Colonic mucosa (tissue), 4 donors: ENCODE measurements at places on chromosomes 6 and 20.

GRCh38 chr6:158322400-158322723, 10.1 kb downstream of the TULP4 start:
- DNase-seq: no peak

- no peak for DNase-seq
These were observed 125.9 kb upstream of the CD93 start for GRCh38 chr20:23212011-23212410.

DNA sequence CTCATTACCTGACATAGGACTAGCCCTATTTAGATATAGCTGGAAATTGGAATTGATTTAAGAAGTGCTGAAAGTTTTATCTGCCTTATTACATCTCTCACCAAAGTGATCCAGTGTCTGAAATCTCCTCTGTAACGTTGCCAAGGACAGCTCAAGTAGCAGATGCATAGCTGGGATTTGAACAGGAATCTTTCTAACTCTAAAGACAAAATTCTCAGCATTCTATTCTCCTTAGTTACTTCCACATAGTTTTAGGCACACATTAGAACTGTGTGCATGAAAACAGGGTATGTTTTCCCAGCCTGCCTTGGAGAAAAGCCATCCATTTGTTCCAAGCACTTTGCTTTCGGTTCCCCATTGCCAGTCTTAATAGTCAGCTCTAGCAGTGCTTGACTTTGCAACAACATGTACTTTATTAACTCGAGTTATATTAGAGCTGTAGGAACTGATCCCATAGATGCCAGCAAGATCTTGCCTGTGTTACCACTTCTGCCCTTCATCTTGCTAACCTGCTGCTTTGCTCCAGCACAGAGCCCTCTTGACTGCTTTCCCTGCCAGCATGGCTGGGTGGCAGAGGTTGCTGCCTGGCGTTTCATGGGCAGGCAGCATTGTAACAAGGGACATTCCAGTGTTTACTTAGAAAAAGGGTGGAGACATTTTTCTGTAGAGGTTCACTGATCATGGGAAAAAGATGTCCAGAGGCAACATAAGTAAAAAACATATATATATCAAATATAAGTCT, 56.1 kb upstream of the STMND1 start:
- no peak for DNase-seq

DNA sequence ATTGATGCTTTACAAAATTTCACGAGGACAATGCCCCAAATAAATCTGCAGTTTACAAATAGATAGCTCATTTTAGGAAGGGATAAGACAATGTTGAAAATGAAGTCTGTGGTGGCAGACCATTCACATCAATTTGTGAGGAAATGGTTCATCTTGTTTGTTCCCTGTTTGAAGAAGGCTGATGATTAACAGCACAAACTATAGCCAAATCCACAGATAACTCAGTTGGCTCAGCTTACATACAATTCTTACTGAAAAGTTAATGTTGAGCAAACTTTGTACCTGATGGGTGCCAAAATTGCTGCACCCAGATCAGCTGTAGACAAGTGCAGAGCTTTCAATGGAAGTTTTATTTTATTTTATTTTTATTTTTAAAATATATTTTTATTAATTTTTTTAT, 763.9 kb downstream of the DOK5 start:
- DNase-seq: no peak

- DNase-seq: no peak
These were observed 3.9 kb downstream of the EPM2A start for GRCh38 chr6:145731447-145731846.

DNA sequence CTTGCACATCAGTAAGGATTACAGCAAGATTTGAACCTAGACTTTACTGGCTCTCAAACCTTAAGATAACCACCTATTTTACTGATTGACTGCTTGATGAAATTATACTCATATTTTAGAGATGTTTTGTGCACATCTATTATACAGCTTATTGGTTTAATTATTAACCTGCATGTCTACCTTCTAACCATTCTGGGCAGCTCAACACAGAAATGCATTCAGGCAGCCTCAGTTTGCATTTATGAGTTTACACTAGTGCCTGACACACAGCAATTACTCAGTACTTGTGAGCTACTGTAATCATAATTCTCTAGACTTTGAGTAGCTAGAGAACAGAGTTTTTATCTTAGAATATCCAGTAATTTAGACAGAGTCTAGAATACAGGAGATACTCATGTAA, 273.9 kb upstream of the THEMIS start:
- DNase-seq: no peak

DNA sequence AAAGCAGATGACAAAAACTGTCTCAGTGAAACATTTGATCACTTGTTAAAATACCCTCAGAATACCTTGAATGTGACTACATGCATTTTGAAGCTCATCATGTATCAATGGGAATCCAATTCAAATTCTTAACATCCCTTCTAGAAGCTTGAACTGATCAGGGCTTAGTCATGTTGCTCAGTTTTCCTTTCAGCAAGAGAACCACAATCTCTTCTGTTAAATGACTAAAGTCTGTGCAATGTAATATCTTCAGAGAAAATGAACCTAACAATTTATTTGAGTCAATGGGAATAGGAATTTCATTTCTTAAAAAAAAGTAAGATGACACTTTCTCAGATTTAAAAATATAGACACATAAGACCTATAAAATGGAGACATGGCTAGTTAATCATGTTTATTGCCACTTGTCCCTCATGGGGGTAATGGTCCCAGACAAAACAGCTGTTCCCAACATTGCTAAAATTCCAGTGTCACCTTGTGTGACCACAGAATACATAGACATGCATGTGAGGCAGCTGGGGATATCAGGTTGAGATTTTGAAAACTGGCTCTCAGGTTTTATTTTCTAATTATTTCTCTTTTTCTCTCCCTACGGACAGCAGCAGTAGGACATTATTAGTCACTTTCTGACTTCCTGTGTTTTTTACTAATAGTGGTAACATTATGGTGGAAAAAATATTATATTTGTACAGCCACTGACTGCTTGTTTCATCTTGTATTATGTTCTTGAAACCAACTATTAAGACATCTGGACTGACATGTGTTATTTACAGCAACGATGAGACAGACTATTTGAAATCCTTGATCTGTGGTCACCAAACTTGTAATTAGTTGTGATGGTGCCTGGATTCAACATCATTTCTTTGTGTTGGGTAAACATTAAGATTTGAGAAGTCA, 192.5 kb downstream of the COL9A1 start:
- DNase-seq: no peak

DNA sequence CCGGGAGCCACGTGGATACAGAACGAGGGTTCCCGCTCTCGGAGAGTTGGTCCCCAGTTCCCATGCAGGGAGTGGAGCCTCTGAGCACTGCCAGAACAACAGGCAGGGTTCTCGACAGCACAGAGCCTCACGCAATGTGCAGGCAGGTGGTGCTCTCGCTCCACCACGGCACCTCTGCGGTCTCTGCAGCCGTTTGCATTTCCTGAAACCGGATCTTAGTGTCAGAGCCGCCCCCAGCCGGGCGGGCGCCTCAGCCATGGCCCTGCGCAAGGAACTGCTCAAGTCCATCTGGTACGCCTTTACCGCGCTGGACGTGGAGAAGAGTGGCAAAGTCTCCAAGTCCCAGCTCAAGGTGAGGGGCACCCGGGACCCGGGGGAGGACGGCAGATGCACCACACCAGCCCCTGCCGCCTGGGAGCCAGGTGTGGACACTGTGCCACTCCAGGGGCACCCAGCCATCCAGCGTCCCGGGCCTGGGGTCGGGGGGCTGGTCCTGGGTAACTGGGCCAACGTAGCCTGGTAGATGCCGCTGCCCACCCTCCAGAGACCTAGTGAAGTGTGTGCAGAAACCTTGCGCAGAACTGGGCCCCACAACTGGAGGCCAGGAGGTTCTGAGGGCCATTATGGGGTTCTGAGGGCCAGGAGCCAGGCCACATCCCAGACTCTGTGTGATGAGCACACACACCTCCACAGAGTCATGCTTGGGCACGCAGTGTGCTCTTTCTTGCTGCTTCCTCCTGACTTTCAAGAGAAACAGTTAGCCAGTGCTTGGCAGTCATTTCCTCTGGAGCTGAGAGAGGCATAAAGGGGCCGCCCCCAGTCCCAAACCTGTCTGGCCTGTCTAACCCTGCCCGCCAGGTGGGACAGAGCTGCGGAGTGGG, at the start of gene DEF6:
TSS of gene DEF6 (plus strand) at position 218 of the 881 bp plus-strand sequence. CDS start at position 257, 39 bp downstream.
- peak; percentile 85 for DNase-seq

DNA sequence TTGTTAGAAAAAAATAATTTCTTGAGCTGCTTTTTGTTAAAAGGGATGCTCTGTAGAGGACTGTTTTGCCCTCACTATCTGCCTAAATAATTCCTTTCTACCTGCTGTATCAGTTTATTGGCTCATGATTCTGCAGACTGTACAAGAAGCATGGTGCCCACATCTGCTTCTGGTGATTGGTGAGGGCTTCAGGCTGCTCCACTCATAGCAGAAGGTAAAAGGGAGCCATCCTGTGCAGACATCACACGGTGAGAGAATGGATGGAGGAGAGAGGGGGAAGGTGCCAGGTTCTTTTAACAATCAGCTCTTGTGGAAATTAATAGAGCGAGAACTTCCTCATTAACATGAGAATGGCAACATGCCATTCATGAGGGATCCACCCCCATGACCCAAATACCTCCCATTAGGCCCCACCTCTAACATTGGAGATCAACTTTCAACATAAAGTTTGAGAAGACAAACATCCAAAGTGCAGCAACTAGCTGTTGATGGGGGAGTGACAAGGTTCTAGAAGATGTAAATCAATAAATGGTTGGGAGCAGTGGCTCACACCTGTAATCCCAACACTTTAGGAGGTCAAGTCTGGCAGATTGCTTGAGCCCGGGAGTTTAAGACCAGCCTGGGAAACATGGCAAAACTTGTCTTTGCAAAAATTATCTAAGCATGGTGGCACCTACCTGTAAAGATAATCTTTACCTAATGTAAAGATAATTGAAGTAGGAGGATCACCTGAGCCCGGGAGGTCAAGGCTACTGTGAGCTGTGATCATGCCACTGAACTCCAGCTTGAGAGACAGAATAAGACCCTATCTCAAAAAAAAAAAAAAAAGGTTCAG, 15.7 kb upstream of the AHCY start:
- DNase-seq: no peak

DNA sequence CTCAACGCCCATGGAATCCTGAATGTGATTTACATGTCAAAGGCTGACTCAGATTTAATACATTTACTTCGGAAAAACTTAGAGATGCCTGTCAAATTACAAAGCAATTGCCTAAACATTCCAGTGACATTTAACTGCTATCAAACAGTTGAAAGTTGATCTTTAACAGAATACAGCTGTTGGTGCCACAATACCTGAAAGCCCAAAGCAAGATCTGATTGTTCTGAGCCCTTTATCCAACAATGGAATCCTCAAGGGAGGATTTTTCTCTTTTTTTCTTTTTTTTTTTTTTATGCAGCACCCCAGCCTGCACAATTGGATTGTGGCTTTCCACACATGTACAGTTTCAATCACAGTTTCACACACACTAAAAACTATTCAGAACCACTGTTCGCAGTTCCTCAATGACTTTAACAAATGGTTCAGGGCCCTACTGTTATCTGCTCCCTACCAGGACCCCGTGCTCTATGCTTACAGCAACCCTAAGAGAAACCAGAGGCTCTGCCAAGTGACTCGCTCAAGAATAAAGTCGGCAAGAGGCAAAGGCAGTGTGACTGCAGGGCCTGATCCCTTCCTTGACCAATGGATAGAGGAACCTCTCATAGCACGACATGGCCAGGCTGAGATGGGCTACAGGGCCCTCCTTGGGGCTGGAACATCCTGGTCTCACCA, 33.3 kb downstream of the EPB41L2 start:
- no peak for DNase-seq

- DNase-seq: no peak
These were observed 2.4 kb upstream of the PRPH2 start for GRCh38 chr6:42724825-42725224.

GRCh38 chr6:13101409-13101808, 226.9 kb downstream of the TBC1D7 start:
- no peak for DNase-seq

- DNase-seq: no peak
These were observed 50.1 kb downstream of the RBM24 start for GRCh38 chr6:17331238-17331637.

DNA sequence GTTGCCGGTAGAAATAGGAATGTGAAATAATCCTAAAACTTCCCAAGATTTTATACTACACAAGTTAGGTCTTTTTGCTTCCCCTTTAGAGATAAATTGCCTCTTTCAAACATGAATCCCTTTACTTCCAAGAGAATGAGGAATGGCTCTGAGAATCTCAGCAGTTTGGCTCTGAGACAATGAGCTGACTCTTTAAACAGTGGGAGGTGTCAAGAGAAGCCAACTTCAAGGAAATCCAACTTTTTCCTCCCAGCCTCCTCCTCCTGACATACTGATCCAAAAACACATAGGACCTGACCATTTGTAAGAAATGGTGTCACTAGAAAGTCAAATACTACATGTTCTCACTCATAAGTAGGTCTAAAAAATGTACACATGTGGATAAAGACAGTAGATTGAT, 154.2 kb downstream of the ALDH8A1 start:
- DNase-seq: no peak

DNA sequence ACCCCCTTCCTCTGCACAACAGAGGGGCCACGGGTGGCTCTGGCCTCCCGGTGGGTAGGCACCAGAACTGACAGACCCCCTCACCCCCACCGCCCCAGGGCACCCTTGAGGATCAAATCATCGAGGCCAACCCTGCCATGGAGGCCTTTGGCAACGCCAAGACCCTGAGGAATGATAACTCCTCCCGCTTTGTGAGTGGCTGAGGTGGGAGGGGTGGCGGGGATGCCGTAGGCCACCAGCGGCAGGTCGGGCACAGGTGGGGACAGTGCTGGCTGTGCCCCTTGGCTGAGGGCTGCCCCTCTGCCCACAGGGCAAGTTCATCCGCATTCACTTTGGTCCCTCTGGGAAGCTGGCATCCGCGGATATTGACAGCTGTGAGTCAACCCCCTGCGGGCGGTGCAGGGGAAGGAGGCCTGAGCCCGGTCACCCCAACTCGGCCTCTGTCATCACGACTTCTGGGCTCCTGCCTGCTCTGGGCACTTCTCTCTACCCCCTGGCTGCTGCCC, 29.1 kb downstream of the MYH7B start:
- no peak for DNase-seq

GRCh38 chr20:17653835-17654648, 28.0 kb downstream of the RRBP1 start:
- DNase-seq: no peak

- no peak for DNase-seq
These were observed 527.1 kb upstream of the MARCKS start for GRCh38 chr6:113329942-113330635.

DNA sequence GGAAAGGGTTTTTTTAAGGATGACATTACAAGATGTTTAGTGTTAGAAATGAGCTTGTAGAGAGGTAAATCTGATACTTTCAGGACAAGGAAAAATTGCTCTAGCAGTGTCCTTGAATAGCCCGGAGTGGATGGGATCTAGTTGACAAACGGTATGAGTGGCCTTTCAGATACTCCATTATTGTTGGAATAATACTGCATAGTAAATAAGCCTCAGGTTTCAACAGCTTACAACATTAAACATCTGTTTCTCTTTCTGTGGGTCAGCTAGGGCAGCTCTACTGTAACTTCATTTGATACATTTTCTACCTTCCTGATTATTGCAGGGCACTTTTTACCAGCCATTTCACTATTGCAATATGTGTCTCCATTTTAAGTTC, 118.0 kb downstream of the B3GAT2 start:
- no peak for DNase-seq
